ENCODE measurements at places on chromosomes 3 and 15. TPM values are rescaled to one million over a fixed set of nuclear protein-coding genes. Genes with fewer than 3 reads are reported as not detected.

Gene GPR149
- not detected for total RNA-seq

Gene STRC
- total RNA-seq: 0.17 TPM

Gene INKA1
- total RNA-seq: 2.1 TPM

Gene CFAP100
- total RNA-seq: not detected

Gene HRH1
- total RNA-seq: 6.6 TPM

Gene SERINC4
- total RNA-seq: not detected

Gene UBAP1L
- total RNA-seq: 0.60 TPM

Gene EFHB
- total RNA-seq: 2.0 TPM

Gene AADACL2
- not detected for total RNA-seq

Gene GPR87
- total RNA-seq: 2.1 TPM

Gene LRRC31
- total RNA-seq: not detected

Gene VEPH1
- total RNA-seq: 0.37 TPM

Gene VILL
- 0.32 TPM for total RNA-seq

Gene LRRC2
- total RNA-seq: not detected

Gene SNTN
- total RNA-seq: not detected

Gene KIF23
- 79.8 TPM for total RNA-seq

Gene ZNF639
- total RNA-seq: 26.6 TPM

Gene ZNF80
- total RNA-seq: not detected

Gene TGM4
- 0.07 TPM for total RNA-seq

Gene PP2D1
- total RNA-seq: not detected

Gene SLCO2A1
- 0.02 TPM for total RNA-seq

Gene INSYN1
- total RNA-seq: 1.3 TPM

Gene DNAH12
- 0.02 TPM for total RNA-seq

Gene DNAJA4
- not detected for total RNA-seq

Gene ALDH1L1
- total RNA-seq: 0.76 TPM

Gene APBA2
- total RNA-seq: 15.5 TPM

Gene IGSF10
- 0.35 TPM for total RNA-seq

Gene SLC38A3
- not detected for total RNA-seq
